Breast epithelium (tissue), 4 donors: ENCODE measurements at places on chromosomes 5 and 9.

- DNase-seq = no peak
Observed at GRCh38 chr5:173114536-173114935, 29.8 kb upstream of the BNIP1 start.

- DNase-seq = no peak
Observed at GRCh38 chr5:133938929-133939328, 29.5 kb downstream of the C5orf15 start.

- no peak for DNase-seq
Observed at GRCh38 chr5:139949710-139950109, 93.4 kb downstream of the NRG2 start.

DNA sequence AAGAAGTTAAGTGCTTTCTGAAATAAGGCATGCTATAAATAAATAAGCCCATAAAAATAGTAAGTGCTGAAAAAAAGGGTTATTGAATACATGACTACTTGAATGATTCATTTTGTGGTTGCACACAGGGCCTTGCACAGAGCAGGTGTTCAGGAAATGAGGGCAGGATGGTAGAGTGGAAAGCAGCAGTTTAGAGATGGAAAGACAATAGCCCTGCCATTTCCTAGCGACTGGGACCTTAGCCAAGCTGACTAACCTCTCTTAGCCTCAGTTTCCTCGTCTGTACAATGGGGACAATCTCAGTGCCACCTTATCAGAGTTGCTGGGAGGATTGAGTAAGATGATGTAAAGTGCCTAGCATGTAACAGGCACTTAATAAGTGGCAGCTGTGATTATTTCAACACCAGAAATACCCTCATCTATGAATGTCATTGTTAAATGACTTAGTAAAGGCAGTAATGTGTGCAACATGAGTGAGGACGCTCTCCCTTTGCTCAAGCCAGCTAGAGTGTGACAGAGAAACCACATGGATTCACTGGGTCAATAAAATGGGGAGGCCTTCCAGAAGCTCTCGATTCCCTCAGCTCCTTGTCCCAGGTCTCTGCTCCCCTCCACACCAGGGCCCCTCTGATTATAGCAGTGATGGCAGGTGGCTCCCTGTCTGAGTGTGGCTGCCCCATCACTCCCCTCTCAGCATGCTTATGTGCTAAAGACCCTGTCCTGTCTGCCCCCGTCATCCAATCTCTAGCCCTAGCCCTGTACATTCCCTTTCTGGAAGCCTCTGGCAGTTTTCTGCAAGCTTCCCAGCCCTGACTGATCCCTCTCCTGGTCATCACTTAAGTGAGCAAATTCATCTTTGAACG is 16.0 kb upstream of the PHF19 start:
- DNase-seq = no peak

DNA sequence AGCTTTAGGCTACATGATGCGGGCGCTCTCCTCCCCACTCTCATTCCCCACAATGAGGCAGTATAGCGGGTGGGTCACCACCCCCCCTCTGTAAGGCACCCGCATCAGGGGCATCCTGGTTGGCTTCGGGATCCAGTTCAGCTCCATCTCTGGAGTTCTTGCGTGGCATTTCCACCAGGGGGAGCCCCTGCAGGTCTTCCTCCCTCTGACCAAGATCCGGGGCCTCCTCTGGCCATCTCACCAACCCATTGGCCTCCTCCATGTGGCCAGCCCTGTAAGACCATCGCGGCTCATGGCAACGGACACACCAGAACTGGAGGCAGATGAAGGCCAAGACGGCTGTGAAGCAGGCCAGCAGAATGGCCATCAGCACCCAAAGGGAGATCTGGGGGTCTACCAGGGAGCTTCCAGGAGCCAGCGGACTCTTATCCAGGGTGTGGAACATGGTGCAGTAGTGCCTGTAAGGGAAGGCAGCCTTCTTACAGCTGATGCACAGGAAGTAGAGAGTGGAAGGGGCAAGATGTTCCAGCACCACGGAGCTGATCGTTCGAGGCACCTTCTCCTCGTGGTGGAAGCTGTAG is 77.0 kb downstream of the CYFIP2 start:
- DNase-seq = no peak
